Spinal cord (tissue), 10 donors: ENCODE measurements at places on chromosomes 12 and 14.

- no peak for DNase-seq
Measured at GRCh38 chr14:102993523-102993922, 63.8 kb downstream of the CDC42BPB start.

DNA sequence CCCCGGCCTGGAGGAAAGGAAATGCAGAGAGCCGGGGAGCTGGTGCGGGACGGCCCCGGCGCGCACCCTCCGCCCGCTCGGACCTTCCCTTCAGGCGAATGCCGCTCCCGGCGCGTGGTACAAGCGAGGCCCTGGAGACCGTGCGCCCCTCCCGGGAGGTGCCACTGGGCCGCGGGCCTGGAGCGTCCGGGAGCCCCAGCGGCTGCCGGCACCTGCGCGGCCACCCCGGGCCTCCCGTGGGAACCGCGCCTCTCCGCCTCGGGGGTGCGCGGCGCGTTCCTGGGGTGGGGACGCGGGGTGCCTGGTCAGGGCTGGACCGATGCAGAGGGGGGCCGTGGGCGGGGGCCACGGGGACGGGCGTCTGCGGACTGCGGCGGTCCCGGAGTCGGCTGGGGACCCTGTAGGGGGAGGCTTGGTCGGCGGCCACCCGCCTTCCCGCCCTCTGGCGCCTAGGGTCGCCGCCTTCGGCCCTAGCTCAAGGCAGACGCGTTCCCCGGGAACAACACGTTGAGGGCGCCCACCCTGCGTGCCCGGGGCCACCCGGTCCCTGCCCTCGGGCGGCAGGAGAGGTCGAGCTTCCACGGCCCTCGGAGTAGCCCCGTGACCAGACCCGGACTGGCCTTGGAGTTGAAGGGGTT is 599 bp downstream of the PAPLN start:
- no peak for DNase-seq

DNA sequence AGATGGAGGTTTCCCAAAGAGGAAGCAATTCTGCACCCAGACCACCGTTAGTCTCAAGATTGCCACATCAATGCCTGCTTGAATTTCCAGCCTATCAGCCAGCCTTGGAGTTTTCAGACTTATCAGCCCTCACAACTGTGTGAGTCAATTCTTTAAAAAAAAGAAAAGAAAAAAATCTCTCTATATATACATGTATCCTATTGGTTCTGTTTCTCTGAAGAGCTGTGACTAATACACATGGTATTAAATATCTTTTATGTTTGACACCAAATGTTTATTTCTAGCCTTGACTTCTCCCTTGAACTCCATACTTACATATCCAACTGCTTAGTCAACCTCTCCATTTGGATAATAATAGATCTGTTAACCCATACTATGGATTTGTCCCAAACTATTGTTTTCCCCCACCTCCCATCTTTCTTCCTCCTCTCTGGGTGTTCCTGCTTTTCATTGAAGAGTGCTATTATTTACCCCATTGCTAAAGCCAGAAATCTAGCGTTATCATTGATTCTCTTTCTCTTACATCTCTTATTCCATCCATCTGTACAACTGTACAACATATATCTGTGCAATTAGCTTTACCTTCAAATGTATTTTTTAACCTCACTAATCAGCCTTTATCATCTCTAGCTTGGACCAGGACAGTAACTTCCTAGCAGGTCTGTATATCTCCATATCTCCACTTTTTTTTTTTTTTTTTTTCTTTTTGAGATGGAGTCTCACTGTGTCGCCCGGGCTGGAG is 22.7 kb upstream of the EID3 start:
- DNase-seq = no peak

GRCh38 chr12:124371970-124372555 is 77.2 kb downstream of the RFLNA start:
- DNase-seq = no peak

GRCh38 chr14:68384881-68385280 is 408.0 kb downstream of the ZFP36L1 start:
- DNase-seq = no peak

- no peak for DNase-seq
Measured at GRCh38 chr12:54376596-54376995, 7.9 kb downstream of the ZNF385A start.
